ENCODE measurements at places on chromosomes 1 and 21.

DNA sequence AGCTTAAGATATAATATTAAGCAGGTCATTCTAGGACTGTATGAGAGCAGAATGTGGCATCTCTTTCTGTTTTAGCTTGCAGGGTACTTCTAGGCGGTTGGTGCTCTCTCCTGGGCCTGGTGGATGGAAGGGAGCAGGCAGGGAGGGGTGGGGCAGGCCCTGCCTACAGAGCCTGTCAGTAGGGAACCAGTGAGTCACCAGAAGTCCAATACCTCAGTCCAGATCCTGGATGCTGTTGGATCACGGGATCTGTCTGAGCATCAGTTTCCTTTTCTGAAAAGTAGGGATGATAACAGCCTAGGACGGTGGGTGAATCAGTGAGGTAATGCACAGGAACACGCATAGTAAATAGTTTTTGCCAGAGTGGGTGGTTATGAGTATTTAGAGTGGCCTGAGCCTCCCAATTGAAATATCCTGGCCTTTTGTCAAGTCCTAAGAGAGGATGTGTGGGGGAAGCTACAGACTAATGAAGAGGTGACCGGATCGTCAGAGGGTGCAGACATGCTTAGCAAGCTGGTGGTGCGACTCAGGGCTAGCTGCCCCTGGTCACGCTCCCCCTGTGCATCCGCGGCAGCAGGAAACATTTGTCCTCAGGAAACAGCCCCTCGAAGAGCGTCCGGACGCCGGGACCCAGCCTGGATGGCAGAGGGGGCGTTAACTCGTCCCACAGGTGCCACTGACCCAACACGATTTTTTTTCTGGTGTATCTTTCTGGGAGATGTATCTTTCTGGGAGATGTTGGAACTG, 23.9 kb downstream of the NAV1 start:
- DNase-seq, result no peak

- DNase-seq, result no peak
These were observed 2249.1 kb downstream of the NCAM2 start for GRCh38 chr21:23247334-23247733.

GRCh38 chr1:2991753-2992495, 29.3 kb upstream of the ACTRT2 start:
- no peak for DNase-seq

GRCh38 chr1:158354255-158354654, 561 bp downstream of the CD1E start:
- no peak for DNase-seq

GRCh38 chr1:1024771-1025699, 5.1 kb downstream of the AGRN start:
- no peak for DNase-seq
